ENCODE measurements at places on chromosomes 12 and 14.

GRCh38 chr14:66383257-66383656, 102.9 kb upstream of the CCDC196 start:
- no peak for DNase-seq

DNA sequence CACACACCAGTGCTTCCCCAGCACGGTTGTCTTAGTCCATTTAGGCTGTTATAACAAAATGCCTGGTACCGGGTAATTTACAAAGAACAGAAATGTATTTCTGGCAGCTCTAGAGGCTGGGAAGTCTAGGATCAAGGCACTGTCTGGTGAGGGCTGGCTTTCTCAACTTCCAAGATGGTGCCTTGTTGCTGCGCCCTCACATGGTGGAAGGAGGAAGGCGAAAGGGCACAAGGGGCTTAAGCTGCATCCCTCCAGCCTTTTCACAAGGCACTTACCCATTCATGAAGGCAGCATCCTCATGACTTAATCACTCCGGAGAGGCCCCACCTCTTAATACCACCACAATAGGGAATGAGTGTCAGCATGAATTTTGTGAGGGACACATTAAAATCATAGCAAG, 155.5 kb downstream of the SLC15A5 start:
- no peak for DNase-seq

DNA sequence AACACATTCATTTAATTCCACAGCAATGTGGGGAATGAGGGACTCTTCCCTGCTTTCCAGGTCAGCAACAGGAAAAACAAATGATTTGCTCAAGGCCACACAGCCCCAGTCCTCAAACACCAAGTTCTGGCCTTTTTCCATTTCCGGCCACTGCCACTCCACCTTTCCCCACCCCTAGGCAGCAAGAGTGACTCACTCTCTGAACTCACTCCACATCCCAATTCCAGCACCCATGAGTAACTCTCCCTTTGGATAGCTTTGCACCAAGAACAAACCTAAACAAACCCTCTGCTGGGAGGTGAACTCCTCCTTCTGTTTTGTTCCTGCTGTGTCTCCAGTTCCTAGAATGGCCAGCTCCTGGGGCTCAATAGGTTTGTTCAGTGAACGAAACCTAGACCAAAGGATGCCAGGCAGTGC, 30.4 kb upstream of the PLEKHG6 start:
- DNase-seq, result no peak

GRCh38 chr12:10408842-10409241, 715 bp downstream of the KLRC4 start:
- no peak for DNase-seq

- DNase-seq, result no peak
Observed at GRCh38 chr12:123442774-123443173, 6.3 kb upstream of the RILPL2 start.

DNA sequence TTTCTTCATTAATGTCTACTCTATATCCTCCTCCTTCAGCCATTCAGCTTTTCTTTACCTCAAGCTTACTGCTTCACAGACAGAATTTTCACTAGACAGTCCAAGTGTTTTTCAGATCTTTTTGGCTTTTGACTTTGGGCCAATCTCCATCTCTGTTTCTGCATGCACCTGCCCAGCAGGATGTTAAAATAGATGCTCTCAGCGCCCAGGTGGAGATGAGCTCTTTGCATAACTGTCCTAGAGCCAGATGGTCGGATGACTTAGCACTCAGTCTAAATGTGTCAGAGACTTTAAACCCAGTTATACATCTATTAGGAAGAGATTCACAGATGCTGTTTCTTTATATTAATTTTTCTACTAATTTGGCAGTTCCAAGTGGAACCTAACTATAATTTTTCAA, 80.3 kb upstream of the SSTR1 start:
- DNase-seq, result no peak

DNA sequence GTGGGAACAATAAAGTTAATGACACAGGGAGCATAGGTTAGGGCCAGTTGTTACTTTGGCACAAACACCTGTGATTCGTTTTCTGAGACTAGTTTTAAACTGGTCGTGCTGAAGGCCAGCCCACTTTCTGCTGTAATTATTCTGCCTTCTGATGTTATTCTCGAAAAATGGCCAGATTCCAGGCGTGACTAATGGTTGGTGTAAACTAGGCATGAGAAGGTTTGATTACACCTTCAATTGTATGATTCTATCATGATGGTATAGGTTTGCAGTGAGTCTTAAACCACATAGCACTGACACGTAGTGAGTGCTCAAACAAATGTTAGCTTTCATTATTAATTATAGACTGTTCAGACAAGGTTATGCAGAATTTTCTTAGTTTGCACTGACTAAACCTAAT, 39.0 kb downstream of the CKB start:
- DNase-seq, result no peak

- DNase-seq, result no peak
Observed at GRCh38 chr12:116227811-116228210, 49.7 kb downstream of the MED13L start.

GRCh38 chr12:77189901-77190416, 124.6 kb upstream of the E2F7 start:
- DNase-seq, result no peak

DNA sequence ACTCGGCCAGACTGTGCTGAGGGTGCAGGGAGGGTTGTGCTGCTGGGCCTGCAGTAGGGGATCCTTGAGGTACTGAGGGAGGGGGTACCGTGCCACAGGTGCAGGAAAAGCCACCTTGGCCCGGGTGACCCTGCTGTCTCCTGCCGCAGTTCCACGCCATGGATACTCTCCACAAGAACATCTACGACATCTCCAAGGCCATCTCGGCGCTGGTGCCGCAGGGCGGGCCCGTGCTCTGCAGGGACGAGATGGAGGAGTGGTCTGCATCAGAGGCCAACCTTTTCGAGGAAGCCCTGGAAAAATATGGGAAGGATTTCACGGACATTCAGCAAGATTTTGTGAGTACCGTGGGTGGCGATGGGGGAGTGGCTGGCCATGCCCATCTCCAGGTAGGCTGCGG, 14.0 kb upstream of the CRIP2 start:
- no peak for DNase-seq

DNA sequence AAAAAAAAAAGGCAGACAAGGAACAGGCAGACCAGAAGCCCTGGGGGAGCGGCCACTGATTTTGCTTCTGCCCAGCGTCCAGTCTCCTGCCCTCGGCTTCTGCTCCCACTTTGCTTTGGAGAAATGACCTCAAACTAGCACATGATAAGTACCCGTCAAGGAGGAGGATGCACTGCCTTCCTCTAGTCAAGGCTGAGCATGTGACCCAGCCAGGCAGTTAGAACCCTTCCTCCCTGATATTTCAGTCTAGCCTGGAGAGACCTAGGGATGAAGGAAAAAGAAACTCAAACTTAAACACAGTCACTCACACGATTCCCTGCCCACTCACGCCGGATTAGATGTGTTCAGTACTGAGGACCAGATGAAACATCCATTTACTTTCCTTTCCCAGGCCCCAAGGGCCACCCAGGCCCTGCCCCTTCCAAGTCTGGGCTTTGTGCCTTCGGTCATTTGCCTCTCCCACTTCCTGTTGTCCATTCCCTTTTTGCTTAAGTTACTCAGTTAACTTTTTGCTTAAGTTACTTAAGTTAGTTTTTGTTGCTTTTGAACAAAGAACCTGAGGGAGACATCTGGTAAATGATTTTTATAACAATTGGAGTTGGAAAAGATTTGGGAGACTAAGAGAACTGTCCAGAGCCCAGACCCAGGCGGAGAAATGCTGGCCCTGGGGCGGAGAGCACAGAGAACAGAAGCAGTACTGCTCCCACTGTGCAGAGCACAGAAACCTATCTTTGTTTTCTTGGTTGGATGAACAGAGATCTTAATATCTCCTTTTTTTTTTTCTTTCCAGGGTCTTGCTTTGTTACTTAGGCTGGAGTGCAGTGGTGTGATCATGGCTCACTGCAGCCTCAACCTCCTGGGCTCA, 23.0 kb upstream of the TTC7B start:
- DNase-seq, result no peak

DNA sequence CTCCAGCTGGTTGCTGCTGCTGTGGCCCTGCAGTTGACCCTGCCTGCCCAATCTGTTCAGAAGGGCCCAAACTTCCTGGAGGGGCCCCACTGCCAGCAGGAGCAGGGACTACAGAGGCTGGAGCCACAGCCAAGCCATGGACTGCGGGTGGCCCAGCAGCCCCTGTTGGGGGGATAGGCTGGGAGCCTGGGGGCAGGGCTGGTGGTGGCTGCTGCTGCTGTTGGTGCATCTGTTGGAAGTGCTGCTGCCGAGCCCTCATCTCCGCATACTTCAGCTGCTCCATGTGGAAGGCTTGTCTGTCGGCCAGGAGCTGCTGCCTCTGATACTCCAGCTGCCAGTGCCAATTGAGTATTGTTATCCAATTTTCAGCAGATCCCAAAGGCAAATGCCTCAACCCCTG, 7.2 kb downstream of the MYL6 start:
- DNase-seq, result no peak

GRCh38 chr12:52759695-52760094, 17.4 kb downstream of the KRT76 start:
- no peak for DNase-seq

- DNase-seq, result no peak
Observed at GRCh38 chr14:75101491-75101890, 25.4 kb downstream of the NEK9 start.

DNA sequence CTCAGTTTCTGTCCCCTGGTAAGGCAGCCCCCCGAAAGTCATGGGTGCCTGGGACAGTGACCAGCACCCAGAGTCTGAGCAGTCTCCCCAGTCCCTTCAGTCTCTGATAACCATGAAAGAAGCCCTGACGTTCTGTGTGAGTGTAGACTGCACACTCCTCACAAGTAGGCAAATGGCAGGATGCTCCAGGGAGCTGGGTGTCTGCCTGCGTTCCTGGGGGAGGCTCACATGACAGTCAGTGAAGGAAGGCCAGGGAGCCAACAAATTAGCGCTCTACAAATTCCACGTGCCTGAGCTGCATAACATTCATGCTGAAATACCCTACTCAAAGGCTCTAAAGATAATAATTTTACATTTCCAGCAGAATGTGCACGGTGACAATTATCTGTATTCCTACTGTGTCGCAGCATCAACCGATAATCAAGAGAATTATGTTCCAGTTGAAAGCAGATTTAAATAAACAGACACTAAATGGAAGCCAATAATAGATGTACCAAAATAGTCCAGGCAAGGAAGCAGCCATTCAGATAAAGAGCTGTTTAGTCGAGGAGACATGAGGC, 56.3 kb downstream of the ASCL1 start:
- DNase-seq, result no peak

- no peak for DNase-seq
Observed at GRCh38 chr12:51938726-51939125, 12.8 kb upstream of the ACVR1B start.

DNA sequence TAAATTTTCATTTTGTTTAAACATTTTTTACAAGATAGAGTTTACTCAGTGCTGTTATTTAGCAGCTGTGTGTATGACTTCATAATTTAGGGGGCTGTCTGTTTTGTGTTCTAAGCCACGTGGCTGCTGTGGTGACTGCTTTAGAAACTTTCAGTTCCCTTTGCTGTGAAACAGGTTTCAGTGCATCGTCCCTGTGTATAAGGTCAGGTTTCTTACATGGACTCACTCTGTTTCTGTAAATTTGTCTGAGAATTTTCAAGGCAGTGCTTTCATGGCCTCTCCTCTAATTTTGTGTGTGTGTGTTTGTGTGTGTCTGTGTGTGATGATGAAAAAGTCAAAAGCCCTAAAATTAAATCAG, 32.4 kb downstream of the BICD1 start:
- peak; percentile 25 for DNase-seq

DNA sequence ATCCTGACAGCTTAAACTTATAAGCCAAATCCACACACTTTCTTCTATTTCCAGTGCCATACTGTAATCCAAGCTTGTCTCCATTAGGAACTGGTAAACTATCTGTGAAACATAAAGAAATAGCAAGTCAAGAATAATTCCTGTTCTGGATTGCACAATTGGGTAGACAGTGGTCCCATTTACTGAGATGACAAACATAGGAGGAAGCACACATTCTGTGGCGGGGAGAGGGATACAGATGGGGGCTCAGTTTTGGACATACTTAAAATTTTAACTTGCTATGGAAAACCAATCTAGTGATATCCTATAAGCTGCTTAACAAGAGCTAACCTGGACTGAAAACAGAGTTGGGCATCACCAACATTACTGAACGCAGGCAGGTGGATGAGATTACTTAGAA, 16.3 kb downstream of the MAP4K5 start:
- DNase-seq, result no peak

GRCh38 chr14:21557084-21557901, 22.6 kb downstream of the OR10G3 start:
- peak; percentile 70 for DNase-seq

DNA sequence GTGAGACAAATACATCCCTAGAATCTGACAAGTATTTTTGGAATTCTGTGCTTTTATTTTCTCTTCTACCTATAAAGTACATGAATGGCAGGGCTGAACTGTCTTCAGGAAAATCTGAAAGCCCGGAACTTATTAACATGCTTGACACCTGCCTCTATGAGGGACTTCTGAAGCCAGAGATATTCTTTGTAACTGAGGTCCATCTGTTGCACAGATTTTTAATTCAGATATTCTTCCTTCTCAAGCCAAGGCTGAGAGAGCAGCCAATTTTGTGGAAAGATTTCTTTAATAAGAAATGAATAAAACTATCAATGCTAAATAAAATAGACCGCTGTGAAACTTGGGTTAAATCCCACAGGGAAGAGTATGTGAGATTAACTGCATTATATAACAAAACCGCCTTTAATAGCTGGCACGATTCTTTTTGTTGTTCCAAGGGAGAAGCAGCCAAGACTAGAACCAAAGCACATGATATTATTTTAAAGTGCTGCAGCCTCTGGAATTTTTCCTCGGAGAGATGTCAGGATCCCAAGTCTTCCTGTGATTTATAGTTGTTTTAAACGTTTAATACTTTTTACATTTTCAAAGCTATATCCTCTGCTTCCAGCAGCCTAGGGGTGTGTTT, 148.9 kb downstream of the CRADD start:
- no peak for DNase-seq

DNA sequence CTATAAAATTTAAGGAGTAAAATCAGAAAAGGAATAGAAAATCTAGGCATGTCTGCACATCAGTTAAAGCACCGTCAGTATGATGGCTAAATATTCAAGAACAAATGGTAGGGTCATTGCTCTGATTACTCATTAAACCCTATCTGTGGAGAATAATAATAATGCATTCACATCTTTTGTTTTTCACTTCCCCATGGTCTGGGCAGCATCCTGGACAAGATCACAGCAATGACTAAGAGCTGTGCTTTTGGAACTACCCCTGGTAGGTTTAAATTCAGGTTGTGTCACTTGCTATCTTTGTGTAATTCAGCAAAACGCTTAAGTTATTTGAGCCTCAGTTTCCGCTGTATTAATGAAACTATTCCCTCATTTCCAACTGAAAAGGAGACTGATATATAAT, 33.1 kb downstream of the C12orf42 start:
- no peak for DNase-seq
